ENCODE measurements at places on chromosomes 4 and X. TPM values are rescaled to one million over a fixed set of nuclear protein-coding genes. Genes with fewer than 3 reads are reported as not detected.

The STARD8 gene
- total RNA-seq = 54.2 TPM

The ADAMTS3 gene
- total RNA-seq = 0.34 TPM

The GDPD2 gene
- not detected for total RNA-seq

The HS6ST2 gene
- total RNA-seq = not detected

The PHOX2B gene
- total RNA-seq = not detected

The SLC26A1 gene
- total RNA-seq = 0.22 TPM

The APBB2 gene
- total RNA-seq = 36.0 TPM

The LRP2BP gene
- 0.95 TPM for total RNA-seq

The APELA gene
- not detected for total RNA-seq

The HSFX3 gene
- not detected for total RNA-seq

The TCP11X2 gene
- total RNA-seq = not detected

The KLKB1 gene
- total RNA-seq = 0.98 TPM

The ZCCHC4 gene
- 6.9 TPM for total RNA-seq

The RAB40A gene
- under 0.01 TPM for total RNA-seq

The GASK1B gene
- total RNA-seq = 50.8 TPM

The GNRHR gene
- not detected for total RNA-seq

The SMARCA1 gene
- 23.0 TPM for total RNA-seq

The OPRPN gene
- not detected for total RNA-seq

The CRMP1 gene
- 2.4 TPM for total RNA-seq

The BMX gene
- total RNA-seq = 82.4 TPM

The FMR1 gene
- total RNA-seq = 28.8 TPM

The CSN1S1 gene
- not detected for total RNA-seq

The SMR3B gene
- not detected for total RNA-seq

The CYTL1 gene
- total RNA-seq = 13.9 TPM

The SCOC gene
- total RNA-seq = 42.3 TPM

The TTC29 gene
- not detected for total RNA-seq

The SLC10A4 gene
- 0.09 TPM for total RNA-seq

The P2RY10 gene
- total RNA-seq = not detected

The TRIML1 gene
- total RNA-seq = not detected

The PDLIM3 gene
- 42.7 TPM for total RNA-seq

The EPGN gene
- total RNA-seq = not detected

The RIPPLY1 gene
- not detected for total RNA-seq

The CNKSR2 gene
- total RNA-seq = not detected

The RGN gene
- 0.34 TPM for total RNA-seq

The SLC2A9 gene
- 1.2 TPM for total RNA-seq

The CDK16 gene
- total RNA-seq = 37.7 TPM

The CT47B1 gene
- not detected for total RNA-seq

The CTAG2 gene
- total RNA-seq = not detected

The ADGRL3 gene
- total RNA-seq = not detected

The SULT1E1 gene
- total RNA-seq = 0.22 TPM

The GAK gene
- total RNA-seq = 81.4 TPM

The PNCK gene
- total RNA-seq = not detected

The ANXA10 gene
- total RNA-seq = not detected

The CENPE gene
- 2.4 TPM for total RNA-seq

The CT55 gene
- not detected for total RNA-seq

The RBMXL3 gene
- not detected for total RNA-seq

The UGT2A2 gene
- not detected for total RNA-seq

The PRKG2 gene
- total RNA-seq = not detected

The AREG gene
- not detected for total RNA-seq

The MAGT1 gene
- 308 TPM for total RNA-seq

The MCF2 gene
- total RNA-seq = not detected

The CT45A5 gene
- total RNA-seq = not detected

The ERAS gene
- total RNA-seq = not detected

The UGT2A3 gene
- not detected for total RNA-seq

The MGAT4D gene
- total RNA-seq = not detected

Measured in dermis lymphatic vessel endothelial cell (primary cell).